ENCODE measurements at places on chromosomes 13 and 19. TPM values are rescaled to one million over a fixed set of nuclear protein-coding genes. Genes with fewer than 3 reads are reported as not detected.

ZNF490 gene
- 7.9 TPM for total RNA-seq

GRCh38 chr19:43674596-43674995 lies 4.6 kb upstream of the PLAUR start:
- DNase-seq = no peak

- DNase-seq = no peak
Observed at GRCh38 chr19:10211061-10211460, 16.3 kb upstream of the DNMT1 start.

DNA sequence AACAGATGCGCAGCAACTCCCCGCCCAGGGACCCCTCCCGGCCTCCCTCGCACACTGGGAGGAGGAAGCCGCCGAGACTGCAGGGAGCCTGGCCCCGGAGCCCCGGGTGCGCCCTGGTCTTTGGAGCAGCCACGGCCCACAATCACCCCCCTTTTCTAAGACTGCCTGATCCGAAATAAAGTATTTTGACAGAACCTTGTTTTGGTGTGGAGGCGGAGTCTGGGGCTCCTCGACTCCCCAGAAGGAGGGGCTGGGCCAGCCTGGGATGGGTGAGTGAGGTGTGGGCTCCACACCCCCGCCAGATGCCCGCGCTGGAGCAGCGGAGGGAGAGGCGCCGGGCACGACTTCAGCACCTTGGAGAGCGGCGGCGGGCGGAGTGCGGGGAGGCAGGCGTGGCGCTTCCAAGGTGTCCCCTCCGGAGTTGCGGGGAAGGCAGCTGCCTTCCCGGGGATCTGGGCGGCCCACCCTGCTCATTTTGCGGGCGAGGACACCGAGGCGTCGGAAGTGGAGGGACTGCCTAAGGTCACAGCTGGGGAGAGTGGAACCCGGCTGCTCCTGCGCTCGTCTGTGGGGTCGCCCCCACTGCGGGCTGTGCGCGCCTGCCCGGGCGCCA lies 9.4 kb downstream of the SIRT6 start:
- DNase-seq = peak; percentile 68

ZNF714 gene
- total RNA-seq = 5.8 TPM

SHANK1 gene
- total RNA-seq = 0.98 TPM

DNA sequence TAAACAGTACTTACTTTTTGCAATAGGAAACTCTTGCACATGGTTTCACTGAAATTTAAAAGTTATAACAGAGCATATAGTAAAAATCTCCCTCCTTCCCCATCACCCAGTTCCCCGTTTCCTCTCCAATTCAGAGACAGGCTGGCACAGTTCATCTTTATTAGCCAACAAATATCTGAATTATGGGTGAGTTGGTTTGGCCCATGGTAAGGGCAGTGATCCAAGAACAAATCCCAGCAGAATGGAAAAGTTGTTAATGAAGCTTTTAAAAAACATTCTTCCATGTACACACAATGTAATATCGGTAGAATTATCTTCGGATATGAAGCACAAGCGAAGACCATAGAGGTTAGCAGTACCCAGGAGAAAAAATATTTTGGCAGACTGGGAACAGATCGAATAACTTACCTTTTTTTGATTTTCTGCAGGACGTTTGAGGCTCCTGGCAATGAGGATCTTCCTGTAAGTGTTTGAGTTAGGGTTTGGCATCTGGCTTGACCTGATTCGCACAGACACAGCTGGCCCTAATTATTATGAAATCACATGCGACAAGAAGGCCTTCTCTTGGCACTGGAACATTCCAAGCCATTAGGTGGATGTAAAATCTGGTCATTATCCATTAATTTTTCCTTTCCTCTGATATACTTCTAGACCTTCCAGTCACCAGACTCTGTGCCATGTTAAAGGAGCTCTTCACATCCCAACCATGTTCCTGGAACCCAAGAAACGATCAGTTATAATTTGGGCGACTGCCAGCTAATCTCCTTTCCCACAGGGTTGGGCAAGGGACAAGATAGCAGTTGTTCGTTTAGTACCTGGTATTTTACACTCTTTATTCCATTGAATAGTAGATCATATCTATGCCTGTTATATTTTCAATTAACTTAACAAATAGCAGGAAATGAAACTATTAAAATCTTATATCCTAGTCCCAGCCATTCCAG lies 139.4 kb upstream of the TSC22D1 start:
- peak; percentile 64 for DNase-seq

DNA sequence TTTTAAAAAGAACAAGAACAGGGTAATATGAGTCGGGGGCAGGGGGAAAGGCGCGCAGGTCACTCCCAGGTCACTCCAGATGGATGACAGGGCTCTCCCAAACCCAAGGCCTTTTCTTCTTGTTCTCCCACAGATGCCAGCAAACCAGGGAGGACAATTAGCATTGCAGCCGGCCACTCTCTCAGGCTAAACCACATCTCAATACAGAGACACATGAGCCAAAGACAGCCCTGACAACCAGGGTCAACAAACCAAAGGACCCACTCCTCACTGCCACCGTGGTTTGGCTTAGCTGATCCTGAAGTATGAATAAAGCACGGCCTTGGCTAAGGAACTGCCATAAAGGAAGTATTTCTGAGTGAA lies 47.3 kb downstream of the LATS2 start:
- DNase-seq = no peak

DNA sequence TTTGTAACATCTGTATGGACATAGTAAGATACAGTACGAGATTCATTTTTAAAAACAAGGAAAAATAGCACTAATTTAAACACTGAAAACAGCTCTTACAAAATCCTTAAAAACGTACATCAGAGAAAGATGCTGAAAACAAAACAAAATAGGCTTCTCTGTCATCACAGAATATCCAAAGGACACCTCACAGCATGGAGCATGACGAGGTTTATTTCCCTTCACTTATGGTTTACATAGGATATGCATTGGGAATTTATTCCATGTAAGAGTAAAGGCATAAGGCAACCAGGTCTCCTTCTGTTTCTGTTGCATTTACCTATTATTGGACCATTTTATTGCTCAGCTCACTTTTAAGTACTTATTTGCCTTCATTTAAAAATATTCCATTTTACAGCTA lies 3.0 kb downstream of the KCTD12 start:
- DNase-seq = no peak

- no peak for DNase-seq
Observed at GRCh38 chr13:113078902-113079780, 26.4 kb upstream of the F7 start.

GRCh38 chr13:69496981-69497380 lies 610.6 kb upstream of the ATXN8OS start:
- no peak for DNase-seq

GRCh38 chr13:22662771-22663170 lies 518.0 kb upstream of the SGCG start:
- no peak for DNase-seq

C1QTNF9 gene
- 0.15 TPM for total RNA-seq

SGCG gene
- 0.29 TPM for total RNA-seq

GRCh38 chr13:112704308-112705145 lies 14.7 kb downstream of the ATP11A start:
- no peak for DNase-seq

C5AR2 gene
- total RNA-seq = 8.8 TPM

KIR3DL1 gene
- 0.59 TPM for total RNA-seq

DNA sequence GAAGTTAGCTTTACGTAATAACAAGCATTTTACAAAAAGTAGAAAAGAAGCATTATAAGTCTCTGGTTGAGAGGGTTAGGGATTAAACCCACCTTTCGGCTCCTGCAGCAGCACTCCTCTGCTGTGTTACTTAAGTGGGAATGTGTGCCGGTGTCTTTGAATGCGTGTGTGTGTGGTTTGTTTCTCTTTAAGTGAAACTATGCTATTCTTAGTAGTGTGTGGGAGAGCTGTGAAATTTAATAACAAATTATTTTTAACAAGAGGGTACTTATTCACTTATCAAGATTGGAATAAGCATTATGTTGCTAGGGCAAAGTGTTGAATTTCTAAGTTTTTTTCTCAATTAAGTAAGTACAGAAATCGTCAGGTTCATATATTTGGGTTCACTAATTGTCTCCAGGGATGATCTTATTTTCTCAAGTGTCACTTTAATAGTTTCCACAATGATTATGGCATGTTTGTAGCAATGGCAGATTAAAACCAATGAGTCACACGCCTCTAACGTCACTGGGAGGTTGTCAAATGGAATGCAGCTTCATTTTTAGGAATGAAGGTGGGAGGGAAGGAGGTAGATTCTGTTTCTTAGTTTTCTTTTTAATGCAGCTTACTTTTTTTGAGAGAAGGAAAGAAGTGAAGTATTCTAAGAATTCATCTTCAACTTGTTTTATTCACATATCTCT lies 151.3 kb downstream of the LMO7 start:
- DNase-seq = no peak

- DNase-seq = peak; percentile 76
Observed at GRCh38 chr19:5048091-5048726, 79.3 kb downstream of the KDM4B start.

SELENOV gene
- total RNA-seq = not detected

GRCh38 chr19:31378404-31378803 lies 29.2 kb upstream of the TSHZ3 start:
- DNase-seq = no peak

- DNase-seq = no peak
Observed at GRCh38 chr13:70043685-70044084, 63.9 kb upstream of the ATXN8OS start.

SRRM5 gene
- total RNA-seq = 0.32 TPM

DNA sequence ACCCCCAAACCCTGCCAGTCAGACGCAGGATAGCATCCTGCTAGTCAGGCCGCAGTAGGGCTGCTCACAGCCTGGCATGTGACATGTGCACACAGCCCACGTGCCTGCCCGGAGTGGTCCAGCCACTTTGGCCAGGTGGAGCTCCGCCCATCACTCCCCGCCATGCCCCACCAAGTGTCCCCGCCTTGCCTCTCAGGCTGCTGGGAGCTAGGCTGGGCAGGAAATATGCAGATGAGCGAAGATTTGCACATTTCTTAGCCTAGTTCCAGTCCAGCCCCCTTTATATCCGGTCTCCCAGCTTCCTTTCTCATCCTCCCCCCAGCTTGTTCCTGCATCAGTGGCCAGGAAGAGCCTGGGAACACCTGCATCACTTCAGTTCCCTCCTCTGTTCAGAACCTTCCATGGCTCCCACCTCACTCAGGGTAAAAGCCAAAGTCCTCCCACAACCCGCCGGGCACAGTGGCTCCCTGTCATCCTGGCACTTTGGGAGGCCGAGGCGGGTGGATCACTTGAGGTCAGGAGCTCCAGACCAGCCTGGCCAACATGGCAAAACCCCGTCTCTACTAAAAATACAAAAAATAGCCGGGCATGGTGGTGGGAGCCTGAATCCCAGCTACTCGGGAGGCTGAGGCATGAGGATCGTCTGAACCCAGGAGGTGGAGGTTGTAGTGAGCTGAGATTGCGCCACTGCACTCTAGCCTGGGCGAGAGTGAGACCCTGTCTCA lies 2.3 kb upstream of the DOCK6 start:
- DNase-seq = no peak

CFD gene
- total RNA-seq = 345 TPM

DNA sequence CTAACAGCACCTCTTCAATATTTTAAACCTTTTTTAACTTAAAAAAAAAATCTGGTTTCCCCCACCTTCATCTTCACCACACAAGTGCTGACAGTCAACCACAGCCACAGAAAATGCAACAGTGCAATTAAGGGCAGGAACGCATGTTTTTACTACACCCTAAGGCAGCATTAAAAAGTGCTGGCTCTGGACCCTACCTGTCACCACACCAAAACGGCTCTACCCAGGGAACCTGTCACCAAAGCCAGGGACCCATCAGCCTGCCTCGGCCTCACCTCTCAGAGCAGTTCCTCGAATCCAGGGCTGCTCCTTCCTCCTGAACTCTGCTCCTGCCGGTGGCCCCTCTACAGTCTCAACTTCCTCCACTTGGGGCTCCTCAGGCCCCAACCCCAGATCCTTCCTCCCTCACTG lies 22.5 kb upstream of the SLC35E1 start:
- no peak for DNase-seq

DNA sequence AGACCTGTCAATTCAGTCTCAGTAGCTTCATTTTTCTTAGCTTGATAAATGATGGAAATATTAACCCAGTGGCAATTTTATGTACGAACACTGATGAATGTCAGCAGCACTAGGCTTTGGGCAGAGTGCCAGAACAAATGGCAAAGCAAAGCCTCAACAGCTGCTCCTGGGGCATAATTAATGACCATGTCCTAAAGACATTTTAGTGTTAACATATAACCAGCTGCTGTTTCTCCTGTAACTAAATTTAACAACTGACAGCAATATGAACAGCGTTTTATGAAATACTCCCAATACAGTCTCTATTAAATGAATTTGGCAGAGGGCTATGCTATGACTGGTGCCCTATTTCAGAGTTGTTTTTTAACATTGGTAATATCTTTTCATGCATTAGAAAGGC lies 47.1 kb downstream of the ZNF568 start:
- DNase-seq = no peak

GRCh38 chr13:38210928-38211596 lies 138.6 kb upstream of the UFM1 start:
- DNase-seq = no peak

GRCh38 chr13:111249637-111250360 lies 70.6 kb upstream of the TEX29 start:
- no peak for DNase-seq

DNA sequence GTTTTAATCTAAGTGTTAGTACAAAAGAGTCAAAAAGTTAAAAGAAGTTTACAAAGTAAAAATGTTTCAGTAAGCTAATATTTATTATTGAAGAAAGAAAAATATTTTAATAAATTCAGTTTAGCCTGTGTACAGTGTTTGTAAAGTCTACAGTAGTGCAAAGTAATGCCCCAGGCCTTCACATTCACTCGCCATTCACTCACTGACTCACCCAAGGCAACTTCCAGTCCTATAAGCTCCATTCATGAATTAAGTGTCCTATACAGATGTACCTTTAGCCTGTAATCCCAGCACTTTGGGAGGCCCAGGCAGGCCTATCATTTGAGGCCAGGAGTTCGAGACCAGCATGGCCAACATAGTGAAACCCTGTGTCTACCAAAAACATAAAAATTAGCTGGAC lies 24.1 kb upstream of the AKAP11 start:
- DNase-seq = no peak

PROSER3 gene
- 6.2 TPM for total RNA-seq

COL4A2 gene
- 307 TPM for total RNA-seq

DNA sequence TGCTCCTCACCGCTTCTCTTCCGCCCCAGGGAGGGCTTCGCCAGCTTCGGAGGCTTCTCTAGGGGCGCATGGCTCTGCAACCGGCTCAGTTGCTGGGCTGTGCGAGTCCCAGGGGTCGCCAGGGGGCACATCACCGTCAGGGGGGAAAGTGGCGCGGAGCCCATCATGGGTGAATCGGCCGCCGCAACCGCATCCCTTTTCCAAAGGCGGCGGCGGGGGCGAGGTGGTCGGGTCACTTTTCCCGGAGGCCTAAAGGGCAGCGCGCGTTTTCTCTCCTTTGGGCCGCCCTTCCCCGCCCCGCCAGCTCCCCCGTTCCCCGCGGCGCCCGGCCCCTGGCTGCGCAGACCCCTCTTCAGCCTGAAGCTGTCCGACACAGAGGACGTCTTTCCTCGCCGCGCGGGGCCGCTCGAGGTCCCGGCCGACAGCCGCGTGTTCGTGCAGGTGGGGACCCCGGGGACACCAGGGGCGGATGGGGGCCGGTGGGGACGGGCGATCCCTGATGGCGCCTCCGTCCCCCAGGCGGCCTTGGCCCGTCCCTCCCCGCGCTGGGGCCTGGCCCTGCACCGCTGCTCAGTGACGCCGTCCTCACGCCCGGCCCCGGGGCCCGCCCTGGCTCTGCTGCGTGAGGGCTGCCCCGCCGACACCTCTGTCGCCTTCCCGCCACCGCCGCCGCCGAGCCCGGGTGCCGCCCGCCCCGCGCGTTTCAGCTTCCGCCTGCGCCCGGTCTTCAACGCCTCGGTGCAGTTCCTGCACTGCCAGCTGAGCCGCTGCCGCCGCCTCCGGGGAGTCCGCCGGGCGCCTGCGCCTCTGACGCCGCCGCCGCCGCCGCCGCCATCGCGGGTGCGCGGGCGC lies 1.7 kb downstream of the TGFBR3L start:
- DNase-seq = no peak

OLFM4 gene
- total RNA-seq = 1.9 TPM

Data from breast epithelium (tissue), 4 donors.